ENCODE measurements at places on chromosomes 7 and 10.

- DNase-seq = no peak
Measured at GRCh38 chr7:144670218-144670617, 165.6 kb downstream of the TPK1 start.

DNA sequence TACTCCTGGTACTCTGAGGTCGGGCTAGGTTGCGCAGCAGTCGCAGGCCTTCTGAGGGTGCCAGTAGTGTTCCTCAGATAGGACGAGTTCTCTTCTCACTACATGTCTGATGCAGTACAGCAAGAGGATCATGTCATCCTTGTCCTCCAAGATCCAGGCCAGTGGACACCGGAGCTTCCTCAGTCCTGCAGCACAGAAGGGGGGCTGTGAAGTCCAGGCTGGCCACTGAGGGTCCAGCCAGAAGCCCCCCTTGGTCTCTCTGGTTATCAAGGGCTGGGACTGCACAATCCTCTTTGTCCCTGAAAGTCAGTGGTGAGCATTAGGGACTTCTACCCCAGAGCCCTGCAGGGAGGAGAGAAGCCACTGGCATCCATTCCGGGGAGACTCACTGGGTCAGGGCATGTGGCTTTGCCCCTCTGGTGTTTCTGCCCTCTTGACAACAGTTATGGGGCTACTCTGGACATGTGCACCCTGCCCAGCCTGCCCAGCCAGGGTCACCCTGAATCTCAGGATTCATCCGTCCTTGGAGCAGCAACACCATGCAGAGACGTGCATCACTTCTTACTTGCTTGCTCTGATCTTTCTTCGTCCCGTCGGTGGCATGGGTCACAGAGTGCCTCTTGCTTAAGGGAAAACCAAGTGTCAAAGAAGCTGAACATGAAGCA, 125.7 kb downstream of the ADCY1 start:
- DNase-seq = no peak

DNA sequence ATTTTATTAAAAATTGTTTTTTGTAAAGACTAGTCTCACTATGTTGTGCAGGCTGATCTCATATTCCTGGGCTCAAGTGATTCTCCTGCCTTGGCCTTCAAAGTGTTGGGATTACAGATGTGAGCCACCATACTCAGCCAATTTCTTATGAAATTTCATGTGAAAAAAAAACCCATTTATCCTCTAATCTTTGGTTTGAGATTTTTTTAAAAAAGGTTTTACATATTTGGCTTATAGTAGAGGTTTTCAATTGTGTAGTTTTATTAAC, 35.5 kb upstream of the ZNF32 start:
- DNase-seq = no peak

DNA sequence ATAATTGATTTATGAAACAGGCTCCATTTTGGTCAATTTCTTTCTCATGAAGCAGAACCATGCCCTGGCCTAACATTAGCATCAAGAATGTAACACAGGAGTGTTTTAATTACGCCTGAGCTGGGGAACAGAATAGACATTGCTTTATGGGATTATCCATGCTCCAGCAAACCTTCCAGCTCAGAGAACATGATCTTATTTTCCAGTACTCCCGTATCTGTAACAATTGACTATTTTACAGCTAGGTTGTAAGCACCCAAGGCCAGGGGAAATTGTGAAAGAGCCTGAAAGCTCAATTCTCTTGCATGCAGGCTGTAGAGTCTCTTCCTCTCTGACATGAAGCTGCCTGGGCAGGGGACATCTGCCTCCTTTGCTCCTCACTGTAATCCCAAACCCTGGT, 30.8 kb upstream of the CRYGN start:
- DNase-seq = no peak

- DNase-seq = no peak
Measured at GRCh38 chr10:92688927-92689662, 660 bp upstream of the HHEX start.

- peak; percentile 45 for DNase-seq
Measured at GRCh38 chr10:124722798-124723783, 21.1 kb downstream of the FAM53B start.

DNA sequence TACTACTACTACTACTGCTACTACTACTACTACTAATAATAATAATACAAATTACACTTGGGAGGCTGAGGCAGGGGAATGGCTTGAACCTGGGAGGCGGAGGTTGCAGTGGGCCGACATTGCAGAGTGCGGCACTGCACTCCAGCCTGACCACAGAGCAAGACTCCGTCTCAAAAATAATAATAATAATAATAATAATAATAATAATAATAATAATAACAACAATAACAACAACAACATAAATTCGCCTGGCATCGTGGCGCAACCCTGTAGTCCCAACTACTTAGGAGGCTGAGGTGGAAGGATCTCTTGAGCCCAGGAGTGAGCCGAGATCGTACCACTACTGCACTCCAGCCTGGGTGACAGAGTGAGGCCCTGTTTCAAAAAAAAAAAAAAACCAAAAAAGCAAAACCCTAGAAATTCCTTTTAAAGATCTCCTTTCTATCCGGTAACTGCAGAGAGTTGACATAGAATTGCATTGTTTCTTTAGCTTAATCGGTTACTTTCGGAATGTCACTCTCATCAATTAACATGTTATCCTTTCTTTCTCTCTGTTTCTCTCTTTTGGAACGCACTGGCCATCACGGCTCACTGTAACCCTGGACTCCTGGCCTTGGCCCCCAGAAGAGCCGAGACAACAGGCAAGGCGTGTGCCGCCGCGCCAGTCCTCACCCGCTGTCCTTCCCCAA, 972 bp downstream of the PHYH start:
- DNase-seq = no peak

DNA sequence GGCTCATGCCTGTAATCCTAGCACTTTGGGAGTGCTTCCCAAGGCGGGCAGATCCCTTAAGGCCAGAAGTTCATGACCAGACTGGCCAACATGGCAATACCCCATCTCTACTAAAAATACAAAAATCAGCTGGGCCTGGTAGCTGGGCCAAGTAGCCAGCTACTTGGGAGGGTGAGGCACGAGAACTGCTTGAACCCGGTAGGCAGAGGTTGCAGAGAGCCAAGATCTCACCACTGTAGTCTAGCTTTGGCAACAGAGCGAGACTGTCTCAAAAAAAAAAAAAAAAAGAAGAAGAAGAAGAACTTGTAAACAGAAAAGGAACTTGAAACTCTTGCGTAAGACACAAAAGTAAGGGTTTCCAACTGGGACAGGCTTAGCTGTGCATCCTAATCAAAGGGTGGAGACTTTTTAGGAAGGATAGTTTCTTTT, 5.6 kb upstream of the IFIT2 start:
- no peak for DNase-seq

GRCh38 chr10:96283756-96284155, 12.4 kb upstream of the BLNK start:
- no peak for DNase-seq

GRCh38 chr7:22723637-22724036, 3.4 kb upstream of the IL6 start:
- DNase-seq = no peak

DNA sequence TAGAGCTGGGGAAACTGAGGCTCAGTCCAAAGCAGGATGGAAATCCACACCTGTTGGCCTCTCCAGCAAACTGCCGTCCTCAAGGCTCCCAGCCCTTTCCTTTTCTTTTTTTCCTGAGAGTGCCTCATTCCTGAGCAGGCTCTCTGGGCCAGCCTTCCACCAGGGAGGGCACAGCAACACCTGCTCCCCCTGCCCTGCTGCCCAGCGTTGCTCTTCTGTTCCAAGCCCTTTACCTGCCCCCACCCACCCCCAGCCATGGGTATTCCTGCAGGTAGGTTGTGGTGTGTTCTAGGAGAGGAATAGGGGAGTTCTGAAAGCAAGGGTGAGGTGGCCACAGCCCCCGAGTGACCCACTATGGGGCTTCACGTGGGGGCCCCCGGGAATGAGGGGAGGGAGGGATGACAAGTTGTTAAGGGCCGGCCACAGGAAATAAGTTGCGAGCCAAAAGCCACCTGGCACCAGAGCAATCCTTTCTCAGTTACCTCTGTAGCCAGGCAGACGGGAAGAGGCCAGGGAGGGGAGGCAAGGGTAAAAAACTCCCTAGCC, 19.3 kb downstream of the VSIR start:
- DNase-seq = no peak

DNA sequence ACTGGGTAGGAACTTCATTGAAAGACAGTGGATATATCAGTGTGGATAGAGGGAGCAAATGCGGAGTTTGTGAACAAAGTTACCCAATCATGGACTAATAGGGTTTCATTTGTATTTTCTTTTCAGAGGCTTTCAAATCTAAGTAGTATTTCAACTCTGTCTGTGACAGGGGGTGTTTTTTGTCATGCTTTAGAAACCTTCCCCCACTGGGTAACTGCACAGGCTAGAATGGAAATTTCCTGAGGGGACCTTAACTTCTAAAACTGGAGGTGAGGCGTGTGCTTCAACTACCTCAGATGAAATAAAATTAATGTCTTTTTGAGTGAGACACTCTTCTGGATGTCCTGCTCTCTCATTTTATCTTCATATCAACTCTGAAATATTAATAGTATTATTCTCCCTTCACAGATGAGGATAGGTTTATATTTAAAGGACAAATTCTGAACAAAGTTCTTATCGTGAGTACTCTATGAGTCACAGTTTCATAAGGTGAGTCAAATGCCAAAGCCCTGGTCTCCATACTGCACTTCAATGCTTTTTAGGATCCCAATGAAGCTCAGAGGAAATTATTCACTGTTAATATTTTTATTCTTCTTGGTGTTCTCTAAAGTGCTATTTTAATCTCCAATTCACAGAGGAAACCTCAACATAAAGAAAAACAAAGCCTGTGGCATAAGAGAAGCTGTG, 770.6 kb downstream of the CCSER2 start:
- DNase-seq = no peak

GRCh38 chr10:95836610-95837355, 71.0 kb upstream of the CC2D2B start:
- DNase-seq = no peak

DNA sequence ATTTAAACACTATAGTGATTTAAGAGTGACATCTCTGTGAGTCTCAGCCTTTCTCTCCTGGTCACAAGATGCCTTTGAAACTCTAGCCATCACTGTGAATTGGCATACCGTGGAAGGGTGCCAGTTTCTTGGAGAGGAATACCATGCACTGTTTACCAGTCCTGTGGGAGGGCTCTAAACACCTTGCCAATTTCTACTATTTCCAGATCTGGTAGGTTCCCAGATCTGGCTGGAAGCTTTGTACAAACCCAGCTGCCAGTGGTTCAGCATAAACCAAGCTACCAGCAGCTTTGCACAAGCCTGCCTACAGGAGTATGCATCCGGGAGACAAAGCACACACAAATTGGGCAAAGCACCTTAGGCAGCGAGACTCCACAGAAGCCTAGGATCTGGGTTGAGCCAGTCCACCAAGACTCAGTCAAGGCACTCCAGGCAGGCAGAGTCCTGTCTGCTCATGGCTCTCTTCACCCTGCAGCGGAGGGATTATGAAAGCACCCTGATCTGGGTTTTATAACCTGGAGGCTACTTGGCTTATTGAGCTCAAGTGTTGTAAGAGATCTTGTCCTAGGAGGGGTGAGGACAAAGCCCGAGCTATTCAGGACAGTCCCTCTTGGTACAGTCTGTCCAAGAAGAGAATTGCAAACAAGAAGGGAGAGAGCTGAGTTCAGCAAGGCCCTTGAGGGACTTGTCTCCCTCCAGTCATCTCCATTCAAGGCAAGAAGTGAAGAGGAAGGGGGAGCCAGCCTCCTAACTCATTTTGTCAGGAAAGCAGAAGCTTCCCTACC, 23.6 kb downstream of the MCM10 start:
- DNase-seq = no peak

DNA sequence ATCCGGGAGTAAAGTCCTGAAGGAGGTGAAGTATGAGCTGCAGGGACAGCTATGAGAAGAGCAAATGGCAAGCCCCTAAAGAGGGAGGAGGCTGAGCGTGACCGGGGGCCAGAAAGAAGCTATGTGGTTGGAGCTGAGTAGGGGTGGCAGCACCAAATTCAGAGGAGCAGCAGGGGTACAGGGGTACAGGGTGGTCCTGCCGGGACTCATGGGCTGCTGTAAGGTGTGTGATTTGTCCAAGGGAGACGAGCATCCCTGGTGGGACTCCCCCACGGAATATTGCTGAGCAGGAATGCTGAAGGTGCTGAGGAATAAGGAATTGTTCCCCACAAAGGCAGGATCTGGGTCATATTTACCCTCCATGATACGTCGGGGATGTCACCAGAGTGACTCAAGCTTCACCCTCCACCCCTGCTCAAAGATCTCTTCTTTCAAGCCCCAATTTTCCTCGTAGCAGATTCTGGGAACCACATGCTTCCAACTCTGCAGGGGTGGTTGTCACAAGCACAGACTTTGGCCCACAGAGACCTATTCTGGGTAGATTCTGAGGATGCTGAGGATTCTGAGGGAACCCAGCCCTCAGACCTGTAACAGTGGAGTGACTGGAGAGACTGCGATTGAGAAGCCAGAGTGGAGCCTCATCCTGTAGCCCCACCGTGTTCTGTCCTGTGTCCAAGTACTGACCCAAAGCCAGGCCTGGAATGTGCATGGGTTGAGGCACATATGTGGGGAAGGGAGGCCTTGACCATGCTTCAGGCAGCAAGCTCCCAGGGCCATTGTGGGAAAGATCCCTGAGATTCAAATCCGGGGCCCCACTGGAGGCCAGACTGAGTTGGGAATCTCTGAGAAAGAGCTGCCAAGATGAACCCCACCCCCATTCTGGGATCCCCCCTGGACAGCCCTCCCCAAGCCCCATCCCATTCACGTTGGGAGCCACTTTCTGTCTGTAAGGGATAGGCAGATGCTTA, 4.2 kb downstream of the SFTPD start:
- no peak for DNase-seq

GRCh38 chr10:90526721-90527120, 331.1 kb downstream of the HTR7 start:
- no peak for DNase-seq

DNA sequence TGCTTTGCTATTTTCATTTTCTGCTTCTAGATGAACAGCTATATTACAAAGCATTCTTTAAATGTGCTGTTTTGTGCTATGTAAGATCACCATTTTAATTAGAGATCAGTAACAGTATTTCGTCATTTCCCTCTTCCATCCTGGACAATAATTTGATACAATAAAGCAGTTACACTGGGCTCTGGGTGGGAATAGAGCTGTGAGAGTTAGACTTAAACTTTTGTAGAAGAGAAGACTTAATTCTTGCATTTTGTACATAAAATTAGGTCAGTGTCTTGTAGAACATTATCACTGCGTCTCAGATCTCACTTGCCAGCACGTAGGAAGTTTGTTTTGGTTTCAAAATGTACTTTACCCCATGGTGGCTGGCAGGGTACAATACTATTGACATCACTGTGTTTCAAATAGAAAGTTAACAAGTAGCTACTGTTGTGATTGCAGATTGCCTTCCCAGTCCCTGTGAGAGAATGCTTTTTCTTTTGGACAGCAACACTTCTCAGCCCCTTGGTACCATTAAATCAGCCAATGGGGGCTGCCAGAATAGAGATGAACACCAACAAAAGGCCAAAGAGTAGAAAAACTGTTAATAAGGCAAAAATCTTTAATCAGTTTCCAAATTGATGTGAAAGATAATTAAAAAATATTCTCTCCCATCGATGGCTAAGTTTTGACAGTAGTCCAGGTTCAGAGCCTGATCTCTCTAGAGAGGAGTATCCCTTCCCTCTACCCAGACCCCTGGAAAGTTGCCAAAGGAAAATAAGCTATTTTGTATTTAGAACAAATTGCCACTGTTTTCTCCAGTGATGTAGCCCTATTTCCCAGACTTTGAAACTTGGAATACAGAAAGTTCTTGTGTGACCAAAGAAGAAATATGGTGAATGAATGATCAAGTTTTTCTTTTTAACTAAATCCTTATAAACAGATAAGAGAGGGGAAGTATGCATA, 35.1 kb downstream of the SMNDC1 start:
- no peak for DNase-seq

GRCh38 chr7:92121681-92122080, 12.6 kb downstream of the CYP51A1 start:
- no peak for DNase-seq

Data from activated CD4-positive, alpha-beta T cell treated with anti-CD3 and anti-CD28 coated beads for 24 hours (primary cell).